ENCODE measurements at places on chromosomes 1 and 21.
A peak's percentile ranks its signal among the peaks of the same experiment; 100 is the strongest.

DNA sequence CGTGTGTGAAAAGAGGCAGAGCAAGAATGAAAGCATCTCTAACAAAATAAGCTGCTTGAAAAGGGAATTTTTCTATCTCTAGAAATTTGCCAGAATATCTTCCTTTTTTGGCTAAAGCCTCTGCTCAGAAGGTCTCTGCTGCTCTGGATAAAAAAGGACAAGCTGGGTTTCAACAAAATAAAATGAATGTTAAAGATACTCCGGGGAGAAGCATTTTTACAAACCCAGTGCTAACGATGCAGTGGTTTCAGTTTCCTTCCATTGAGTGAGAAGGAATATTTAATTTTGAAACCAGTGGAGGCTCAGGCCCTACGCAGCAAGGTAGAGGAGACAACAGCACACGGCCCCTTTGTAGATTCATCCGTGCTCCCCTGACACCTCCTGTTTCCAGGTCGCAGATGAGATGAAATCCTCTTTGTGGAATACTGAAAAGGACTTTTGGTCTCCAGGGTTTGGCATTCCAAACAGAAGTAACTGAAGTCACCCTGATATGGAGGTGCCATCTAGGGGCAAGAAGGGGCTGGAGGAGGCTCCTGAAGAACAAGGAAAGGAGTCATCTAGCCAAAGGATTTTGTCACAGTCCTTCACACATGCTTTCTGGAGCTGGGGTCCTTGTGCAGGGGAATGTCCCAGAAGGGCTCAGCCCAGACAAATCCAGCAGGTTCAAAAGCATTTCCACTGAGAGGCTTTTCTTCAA is 65.7 kb upstream of the SYT6 start:
- no peak overlapping the region for H3K4me3 ChIP-seq
- ATAC-seq: no peak
- H3K27ac ChIP-seq: no peak overlapping the region
- H3K36me3 ChIP-seq: no peaks in the 10 kb centered on the region
- no peaks in the 10 kb centered on the region for H3K27me3 ChIP-seq

DNA sequence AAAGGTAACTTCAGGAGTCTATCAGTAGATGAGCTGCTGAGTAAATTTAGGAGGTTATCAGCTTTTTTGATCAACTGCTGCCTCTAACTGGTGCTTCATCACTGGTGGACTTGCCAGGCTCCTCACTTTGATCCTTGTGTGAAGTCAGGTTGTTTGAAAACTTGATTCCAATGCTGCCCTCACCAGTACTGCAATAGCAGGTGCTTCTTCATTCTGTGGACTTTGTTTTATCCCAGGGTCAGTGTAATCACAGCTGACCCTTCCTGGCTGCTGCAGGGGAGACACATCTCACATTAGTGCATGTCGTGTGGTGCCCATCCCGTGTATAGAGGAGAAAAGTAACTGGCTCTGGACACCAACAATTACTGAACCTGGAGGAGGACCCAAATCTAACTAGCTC is 20.0 kb upstream of the KIAA1614 start:
- ATAC-seq: no peak
- H3K36me3 ChIP-seq: peaks cover 9% of the 10 kb centered on the region
- H3K27me3 ChIP-seq: no peaks in the 10 kb centered on the region
- H3K27ac ChIP-seq: no peak overlapping the region

DNA sequence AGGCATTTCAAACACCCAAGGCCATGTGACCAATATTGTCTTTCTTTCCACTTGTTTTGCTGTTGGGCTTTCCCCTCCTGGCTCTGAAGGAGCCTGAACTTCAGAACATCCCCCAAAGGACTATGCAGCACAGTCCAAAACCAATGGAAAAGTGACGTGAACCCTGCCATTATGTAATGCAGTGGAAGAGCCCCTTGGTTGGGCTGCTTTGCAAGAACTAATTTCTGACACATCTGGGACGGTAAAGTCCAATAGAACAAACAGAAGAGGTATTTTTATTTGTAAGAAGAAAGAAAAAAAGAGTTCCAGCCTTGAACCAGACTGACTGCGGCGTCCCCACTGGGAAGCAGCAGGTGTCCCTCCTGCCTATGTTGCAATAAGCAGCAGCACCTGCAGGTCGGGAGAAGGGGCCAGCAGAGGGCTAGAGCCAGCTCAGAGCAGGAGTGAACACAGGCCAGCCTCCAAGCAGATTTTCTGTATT is 116.7 kb downstream of the CDC7 start:
- H3K27ac ChIP-seq: no peak overlapping the region
- no peak overlapping the region for H3K4me3 ChIP-seq
- no peaks in the 10 kb centered on the region for H3K36me3 ChIP-seq
- no peak for ATAC-seq

- H3K36me3 ChIP-seq: no peaks in the 10 kb centered on the region
- no peak overlapping the region for H3K4me3 ChIP-seq
- no peak overlapping the region for H3K27ac ChIP-seq
Measured at GRCh38 chr1:222021129-222021528, 279.2 kb upstream of the DUSP10 start.

- no peaks in the 10 kb centered on the region for H3K4me1 ChIP-seq
- ATAC-seq: no peak
- peaks cover 10% of the 10 kb centered on the region for H3K27me3 ChIP-seq
- H3K27ac ChIP-seq: no peak overlapping the region
Measured at GRCh38 chr1:14666962-14667650, 68.6 kb downstream of the KAZN start.

- H3K27me3 ChIP-seq: no peaks in the 10 kb centered on the region
- peak overlapping the region; percentile 31 for H3K27ac ChIP-seq
- H3K4me1 ChIP-seq: peaks cover 64% of the 10 kb centered on the region
- peak overlapping the region; percentile 19 for H3K4me3 ChIP-seq
- peaks cover 21% of the 10 kb centered on the region for H3K36me3 ChIP-seq
Measured at GRCh38 chr21:45091550-45092322, 17.4 kb downstream of the ADARB1 start.

GRCh38 chr1:98497497-98497896 is 164.0 kb upstream of the SNX7 start:
- H3K36me3 ChIP-seq: no peaks in the 10 kb centered on the region
- H3K27ac ChIP-seq: no peak overlapping the region
- no peak for ATAC-seq
- no peak overlapping the region for H3K4me3 ChIP-seq
- H3K4me1 ChIP-seq: no peaks in the 10 kb centered on the region

DNA sequence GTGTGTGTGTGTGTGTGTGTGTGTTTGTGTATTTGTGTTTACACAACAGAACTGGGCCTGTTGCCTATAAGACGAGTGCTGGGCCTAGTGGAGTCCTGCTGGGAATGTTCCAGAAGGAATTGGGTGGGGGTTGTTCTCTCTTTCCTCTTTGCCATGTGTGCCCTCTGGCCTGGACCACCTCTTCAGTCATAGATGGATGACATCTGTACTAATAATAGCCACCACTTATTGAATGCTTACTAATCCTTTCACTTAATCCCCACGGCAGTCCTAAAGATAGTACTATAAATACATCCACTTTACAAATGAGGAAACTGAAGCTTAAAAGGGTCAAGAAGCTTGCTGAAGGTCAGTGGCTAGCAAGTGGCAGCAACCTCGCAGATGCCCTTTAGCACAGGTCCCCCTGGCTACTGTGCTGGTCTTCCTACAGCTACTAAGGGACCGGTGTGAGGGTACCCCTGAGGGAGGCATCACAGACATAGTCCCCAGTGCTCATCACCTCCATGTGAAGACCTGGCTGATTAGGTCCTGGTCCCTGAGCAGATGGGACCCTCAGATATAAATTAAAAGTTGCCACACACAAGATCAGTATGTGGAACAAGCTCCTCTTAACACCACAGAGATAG is 55.2 kb upstream of the KIF1B start:
- H3K4me1 ChIP-seq: no peaks in the 10 kb centered on the region
- no peak overlapping the region for H3K27ac ChIP-seq
- no peaks in the 10 kb centered on the region for H3K27me3 ChIP-seq
- no peak overlapping the region for H3K4me3 ChIP-seq

DNA sequence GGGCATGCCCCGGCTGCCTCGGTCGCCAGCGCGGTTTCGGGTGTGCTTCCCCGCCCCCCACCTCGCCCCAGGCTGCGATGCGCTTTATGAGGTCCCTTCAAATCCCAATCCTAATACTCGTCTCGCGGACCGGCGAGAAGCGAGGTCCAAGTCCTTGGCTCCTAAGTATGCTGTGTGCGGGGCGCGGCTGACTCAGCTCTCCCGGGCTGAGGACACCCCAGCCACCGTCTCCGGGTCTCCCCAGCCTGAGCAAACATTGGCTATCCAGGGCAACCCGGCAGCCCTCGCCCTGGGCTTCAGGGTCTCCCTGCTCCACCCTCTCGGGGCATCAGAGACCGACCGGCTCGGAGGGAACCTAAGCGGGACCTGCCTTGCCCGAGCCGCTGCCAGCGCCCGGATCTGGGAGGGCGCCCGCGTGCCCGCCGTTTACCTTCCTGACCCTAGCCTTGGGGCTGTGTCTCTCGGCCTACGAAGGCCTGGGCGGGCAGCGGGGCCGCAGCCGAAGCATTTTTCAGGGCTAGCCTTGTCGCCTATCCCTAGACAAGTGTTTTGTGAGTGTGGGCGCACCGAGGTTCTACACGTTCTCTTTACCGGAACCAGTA is 1.2 kb downstream of the ITPKB start:
- peak overlapping the region; percentile 98 for H3K4me3 ChIP-seq
- no peaks in the 10 kb centered on the region for H3K27me3 ChIP-seq
- H3K36me3 ChIP-seq: peaks cover 26% of the 10 kb centered on the region
- peak; percentile 51 for ATAC-seq
- H3K27ac ChIP-seq: peak overlapping the region; percentile 91
- H3K4me1 ChIP-seq: peaks cover 57% of the 10 kb centered on the region

- H3K4me3 ChIP-seq: no peak overlapping the region
- no peak for ATAC-seq
- H3K27me3 ChIP-seq: no peaks in the 10 kb centered on the region
- H3K36me3 ChIP-seq: no peaks in the 10 kb centered on the region
Measured at GRCh38 chr1:172211221-172211620, 209.3 kb upstream of the C1orf105 start.

DNA sequence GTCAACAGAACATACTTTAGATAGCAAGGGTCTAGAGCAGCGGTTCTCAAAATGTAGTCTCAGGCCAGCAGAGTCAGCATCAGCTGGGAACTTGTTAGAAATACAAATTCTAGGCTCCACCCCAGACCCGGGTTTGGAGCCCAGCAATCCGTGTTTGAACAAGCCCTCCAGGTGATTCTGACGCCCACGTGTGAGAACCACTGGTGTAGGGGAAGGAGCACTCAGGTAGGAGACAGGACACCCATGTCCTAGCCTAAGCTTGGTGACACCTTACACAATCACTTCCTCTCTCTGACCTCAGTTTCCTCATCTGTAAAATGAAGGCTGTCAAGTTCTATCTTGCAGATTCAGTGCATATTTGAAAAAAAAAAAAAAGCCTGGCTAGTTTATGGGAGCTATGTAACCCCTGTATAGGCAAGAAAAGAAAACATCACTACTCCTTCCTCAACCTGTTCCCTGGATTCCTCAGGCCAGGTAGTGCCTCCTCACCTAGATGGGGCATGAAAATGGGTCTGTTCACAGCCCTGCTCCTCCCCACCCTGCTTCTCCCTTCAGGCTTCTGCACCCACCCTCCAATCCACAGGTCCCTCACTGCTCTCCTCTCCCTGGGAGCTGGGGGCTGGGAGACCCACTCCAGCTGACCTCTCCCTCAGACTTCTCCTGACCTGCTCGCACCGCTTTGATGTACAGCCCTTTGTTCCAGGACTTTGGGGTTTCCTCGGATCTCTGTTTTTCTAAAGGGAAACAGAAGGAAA is 7.1 kb upstream of the PHLDA3 start:
- peaks cover 39% of the 10 kb centered on the region for H3K27me3 ChIP-seq
- peaks cover 18% of the 10 kb centered on the region for H3K4me1 ChIP-seq
- no peak overlapping the region for H3K27ac ChIP-seq
- no peaks in the 10 kb centered on the region for H3K36me3 ChIP-seq
